Naive B cell (primary cell): ENCODE measurements at places on chromosomes 1 and 21. TPM values are rescaled to one million over a fixed set of nuclear protein-coding genes. Genes with fewer than 3 reads are reported as not detected.

DNA sequence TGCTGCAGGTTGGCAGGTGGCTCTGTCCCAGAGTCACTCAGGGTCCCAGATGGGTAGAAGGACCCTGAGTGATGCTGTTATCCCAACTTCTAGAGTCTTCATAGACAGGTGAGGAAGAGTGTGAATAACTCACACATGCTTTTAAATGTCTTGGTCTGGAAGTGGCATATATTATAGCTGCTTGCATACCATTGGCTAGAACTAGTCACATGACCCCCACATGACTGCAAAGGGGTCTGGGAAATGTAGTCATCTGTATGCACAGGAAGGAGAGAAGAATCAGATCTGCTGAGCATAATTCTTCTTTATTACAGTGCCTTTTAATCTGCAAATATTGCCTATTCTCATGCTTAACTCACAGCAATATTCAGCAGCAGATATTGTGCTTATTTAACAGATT, 28.2 kb upstream of the KLHDC7A start:
- DNase-seq = no peak
- peaks cover 4% of the 10 kb centered on the region for H3K27me3 ChIP-seq
- no peak overlapping the region for H3K27ac ChIP-seq
- no peaks in the 10 kb centered on the region for H3K36me3 ChIP-seq
- H3K4me1 ChIP-seq = no peaks in the 10 kb centered on the region
- H3K4me3 ChIP-seq = no peak overlapping the region

GRCh38 chr1:147202576-147202975, 22.6 kb downstream of the FMO5 start:
- no peaks in the 10 kb centered on the region for H3K27me3 ChIP-seq
- peak overlapping the region; percentile 5 for H3K27ac ChIP-seq
- H3K36me3 ChIP-seq = no peaks in the 10 kb centered on the region
- H3K4me1 ChIP-seq = peaks cover 38% of the 10 kb centered on the region

GRCh38 chr1:24961334-24961733, 31.3 kb upstream of the RUNX3 start:
- peaks cover 28% of the 10 kb centered on the region for H3K4me1 ChIP-seq
- H3K36me3 ChIP-seq = no peaks in the 10 kb centered on the region
- H3K27ac ChIP-seq = peak overlapping the region; percentile 75
- no peak overlapping the region for H3K4me3 ChIP-seq

DNA sequence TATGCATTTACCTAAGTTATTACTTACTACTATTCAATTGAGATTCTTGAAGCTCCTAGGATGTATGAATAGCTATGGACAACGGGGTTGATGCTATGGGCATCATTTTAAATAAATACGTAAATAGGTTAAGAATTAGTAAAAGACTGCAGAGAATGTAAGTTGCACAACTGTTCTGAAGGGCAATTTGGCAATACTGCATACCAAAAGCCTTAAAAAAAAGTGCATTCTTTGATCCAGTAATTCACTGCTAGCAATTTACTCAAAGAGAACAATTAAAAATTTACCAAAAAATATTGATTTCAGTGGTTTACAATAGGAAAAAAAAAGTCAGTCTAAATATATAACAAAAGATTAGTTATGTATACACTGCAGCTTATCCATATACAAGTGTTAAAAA, 3.5 kb downstream of the ARPC5 start:
- no peaks in the 10 kb centered on the region for H3K27me3 ChIP-seq
- no peak overlapping the region for H3K27ac ChIP-seq
- H3K4me3 ChIP-seq = no peak overlapping the region

DNA sequence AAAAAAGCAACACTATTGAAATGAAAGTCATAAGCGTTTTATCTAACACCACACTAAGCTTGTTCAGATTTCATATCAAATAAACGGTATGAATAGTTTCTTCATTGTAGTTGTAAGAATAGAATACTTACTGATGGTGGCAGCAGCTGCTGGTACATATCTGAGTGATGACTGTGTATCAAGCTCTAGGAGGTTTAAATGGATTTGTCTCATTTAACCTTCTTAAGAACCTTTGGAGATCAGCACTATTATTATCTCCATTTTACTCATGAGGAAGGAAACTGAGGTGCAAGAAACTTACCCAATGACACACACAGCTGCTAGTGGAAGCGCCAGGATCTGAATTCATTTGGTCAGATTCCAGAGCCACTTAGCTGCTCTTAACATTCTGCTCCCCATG, 104.0 kb downstream of the EIF4G3 start:
- no peak overlapping the region for H3K4me3 ChIP-seq
- no peak overlapping the region for H3K27ac ChIP-seq

GRCh38 chr21:44753357-44753756, 42.0 kb upstream of the TSPEAR start:
- no peak overlapping the region for H3K27ac ChIP-seq
- H3K27me3 ChIP-seq = peaks cover 40% of the 10 kb centered on the region
- no peak for DNase-seq
- no peak overlapping the region for H3K4me3 ChIP-seq
- H3K36me3 ChIP-seq = no peaks in the 10 kb centered on the region

DNA sequence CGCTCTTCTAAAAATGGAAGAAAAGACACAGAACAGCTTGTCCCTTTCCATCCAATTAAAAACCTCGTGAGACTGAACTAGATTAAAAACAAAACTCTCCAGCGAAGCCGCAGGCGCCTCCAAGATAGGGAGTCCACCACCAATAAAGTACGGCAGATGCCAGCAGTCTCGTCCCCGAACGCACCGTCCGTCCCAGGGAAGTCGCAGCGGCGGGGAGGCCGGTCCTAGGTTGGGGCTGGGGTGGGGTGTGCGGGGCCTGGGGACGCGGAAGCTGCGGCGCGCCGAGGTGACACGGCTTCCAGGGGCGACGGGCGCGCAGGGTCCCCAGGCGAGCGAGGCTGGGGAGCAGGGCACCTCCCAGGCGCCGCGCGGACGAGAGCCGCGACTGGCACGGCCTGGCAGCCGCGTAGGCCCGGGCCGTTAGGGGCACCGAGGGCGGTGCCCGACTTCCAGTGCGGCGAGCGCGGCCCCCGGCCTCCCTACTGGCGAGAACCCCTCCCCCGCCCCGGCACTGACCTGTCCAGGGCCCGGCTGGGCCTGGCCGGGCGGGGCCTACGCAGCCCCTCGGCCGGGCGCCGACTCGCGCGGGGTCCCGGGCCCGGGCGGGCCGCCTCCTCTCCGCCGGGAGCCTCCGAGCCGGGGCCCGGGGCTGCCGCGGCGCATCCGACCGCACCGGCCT, 28.3 kb upstream of the A3GALT2 start:
- peak; percentile 39 for DNase-seq
- peaks cover 33% of the 10 kb centered on the region for H3K4me1 ChIP-seq

DNA sequence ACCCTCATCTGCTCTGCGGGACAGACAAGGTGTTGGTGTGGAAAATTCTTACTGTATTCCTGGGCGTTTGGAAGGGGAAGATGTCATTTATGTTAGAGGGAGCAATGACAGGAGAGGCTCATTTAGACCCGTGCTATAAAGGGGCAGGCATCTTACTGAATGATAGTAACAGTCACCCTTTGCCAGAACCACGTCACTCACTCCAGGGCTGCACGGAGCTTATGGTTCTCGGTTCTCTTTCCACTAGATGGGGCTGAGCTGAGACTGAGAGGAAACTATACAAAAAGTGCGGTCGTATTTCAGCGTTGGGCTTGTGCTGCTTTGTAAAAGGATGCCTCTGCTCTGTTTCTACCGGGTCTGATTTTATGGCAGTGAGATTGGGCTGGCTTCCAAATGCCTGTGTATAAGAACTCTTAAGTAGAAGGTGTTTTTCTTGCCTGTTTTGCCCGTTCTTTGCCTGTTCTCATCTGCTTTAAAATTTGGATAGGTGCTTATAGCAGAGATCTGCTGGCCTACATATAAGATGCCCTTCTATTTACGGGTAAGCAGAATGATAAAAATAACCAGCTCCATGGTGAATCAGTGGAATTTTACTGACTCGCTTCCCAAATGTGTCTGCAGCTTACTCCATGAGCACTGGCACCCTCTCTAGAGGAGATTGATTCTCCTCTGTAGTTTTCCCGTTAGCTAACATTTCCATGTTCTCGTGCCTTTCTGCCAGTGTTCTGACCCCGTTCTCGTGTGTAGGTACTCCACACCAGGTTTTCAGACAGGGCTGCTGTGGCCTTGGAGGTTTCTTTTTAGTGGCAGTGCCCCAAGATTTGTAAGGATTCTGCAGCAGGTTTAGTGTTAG, 55.9 kb downstream of the MRPS6 start:
- peaks cover 24% of the 10 kb centered on the region for H3K36me3 ChIP-seq
- peaks cover 59% of the 10 kb centered on the region for H3K4me1 ChIP-seq
- H3K4me3 ChIP-seq = no peak overlapping the region
- peak overlapping the region; percentile 59 for H3K27ac ChIP-seq
- no peak for DNase-seq

GRCh38 chr1:104294259-104294658, 544.6 kb downstream of the AMY1C start:
- no peaks in the 10 kb centered on the region for H3K36me3 ChIP-seq
- no peak overlapping the region for H3K4me3 ChIP-seq
- DNase-seq = no peak
- H3K27ac ChIP-seq = no peak overlapping the region

DNA sequence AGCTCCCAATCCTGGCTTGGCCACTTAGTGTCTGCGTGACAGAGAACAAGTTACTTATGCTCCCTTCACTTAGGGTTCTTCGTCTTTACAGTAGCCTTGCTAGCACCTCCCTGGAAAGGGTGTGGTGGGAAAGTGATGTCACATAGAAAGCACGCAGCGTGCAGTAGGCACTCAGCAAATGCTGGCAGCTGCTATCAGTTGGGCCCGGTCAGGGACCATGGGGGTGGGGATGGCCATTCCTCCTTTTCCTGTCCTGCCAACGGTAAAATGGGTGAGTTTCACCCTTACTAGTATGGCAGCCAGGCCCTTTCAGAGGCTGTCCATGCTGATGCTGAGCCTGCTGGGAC, 6.2 kb upstream of the KCNA10 start:
- DNase-seq = no peak
- H3K4me1 ChIP-seq = peaks cover 7% of the 10 kb centered on the region
- no peak overlapping the region for H3K4me3 ChIP-seq

GRCh38 chr1:177116941-177117340, 47.6 kb downstream of the ASTN1 start:
- H3K4me3 ChIP-seq = no peak overlapping the region
- H3K4me1 ChIP-seq = no peaks in the 10 kb centered on the region
- no peak for DNase-seq
- no peaks in the 10 kb centered on the region for H3K36me3 ChIP-seq

- H3K4me3 ChIP-seq = peak overlapping the region; percentile 18
- no peaks in the 10 kb centered on the region for H3K36me3 ChIP-seq
- peaks cover 5% of the 10 kb centered on the region for H3K4me1 ChIP-seq
- no peak for DNase-seq
- no peak overlapping the region for H3K27ac ChIP-seq
These were observed 61.4 kb downstream of the CD247 start for GRCh38 chr1:167456926-167457325.

DNA sequence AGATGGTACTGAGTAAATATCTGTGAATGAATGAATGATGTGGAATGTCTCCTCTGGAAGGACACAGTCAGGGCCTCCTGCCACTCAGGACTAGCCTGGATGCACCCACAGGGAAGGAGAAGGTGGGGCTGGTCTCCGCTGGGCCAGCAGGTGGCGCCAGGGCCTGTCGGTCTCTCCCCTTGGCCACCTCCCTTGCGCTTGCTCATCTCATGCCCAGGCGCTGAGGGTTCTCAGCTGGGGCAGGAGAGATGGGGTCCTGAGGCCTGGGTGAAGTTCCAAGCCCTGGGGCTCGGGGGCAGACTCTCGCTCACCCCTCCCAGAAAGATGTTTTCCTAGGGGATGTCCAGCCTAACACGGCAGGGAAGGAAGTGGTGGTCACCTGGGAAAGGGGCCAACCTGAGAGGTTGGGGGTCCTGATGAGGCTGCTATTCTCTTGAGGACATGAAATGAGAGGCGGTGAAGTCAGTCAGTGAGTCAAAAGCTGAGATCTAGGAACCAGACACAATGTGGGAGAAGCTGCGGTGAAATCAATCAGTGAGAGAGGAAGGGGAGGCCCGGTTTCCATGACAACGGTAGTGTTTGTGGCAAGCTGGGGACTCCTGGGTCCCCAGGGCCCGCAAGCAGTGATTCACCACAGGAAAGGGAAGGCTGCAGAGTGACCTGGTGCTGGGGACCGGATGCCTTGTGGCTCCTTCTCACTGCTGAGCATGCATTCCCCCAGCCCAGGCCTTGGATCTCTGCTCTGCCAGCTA, 14.6 kb upstream of the MEX3A start:
- peak overlapping the region; percentile 76 for H3K4me3 ChIP-seq
- peak; percentile 87 for DNase-seq
- peaks cover 24% of the 10 kb centered on the region for H3K4me1 ChIP-seq
- peak overlapping the region; percentile 100 for H3K27ac ChIP-seq
- no peaks in the 10 kb centered on the region for H3K36me3 ChIP-seq

DNA sequence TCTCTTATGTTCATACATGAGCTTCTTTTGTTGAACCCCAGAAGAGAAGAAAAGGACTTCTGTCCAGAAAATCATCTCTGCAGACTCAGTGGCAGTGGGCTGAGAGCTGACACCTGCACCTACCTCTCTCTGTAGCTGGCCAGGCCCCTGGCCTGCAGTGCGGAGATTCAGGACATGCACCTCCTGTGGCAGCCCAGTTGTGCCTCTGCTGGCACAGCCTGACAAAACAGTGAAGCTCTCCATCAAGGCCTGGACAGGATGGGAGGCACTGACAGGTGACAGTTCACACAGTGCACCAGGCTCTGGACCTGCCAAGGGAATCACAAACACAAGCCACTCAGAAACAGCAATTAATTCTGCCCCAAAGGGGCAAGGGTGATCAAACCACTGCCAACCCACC, 88.8 kb downstream of the TGFBR3 start:
- H3K4me1 ChIP-seq = no peaks in the 10 kb centered on the region
- H3K27ac ChIP-seq = no peak overlapping the region
- DNase-seq = no peak

- peak overlapping the region; percentile 73 for H3K27ac ChIP-seq
- no peaks in the 10 kb centered on the region for H3K27me3 ChIP-seq
- DNase-seq = peak; percentile 34
- H3K36me3 ChIP-seq = no peaks in the 10 kb centered on the region
These were observed 16.8 kb downstream of the MAST2 start for GRCh38 chr1:45820173-45820572.

DNA sequence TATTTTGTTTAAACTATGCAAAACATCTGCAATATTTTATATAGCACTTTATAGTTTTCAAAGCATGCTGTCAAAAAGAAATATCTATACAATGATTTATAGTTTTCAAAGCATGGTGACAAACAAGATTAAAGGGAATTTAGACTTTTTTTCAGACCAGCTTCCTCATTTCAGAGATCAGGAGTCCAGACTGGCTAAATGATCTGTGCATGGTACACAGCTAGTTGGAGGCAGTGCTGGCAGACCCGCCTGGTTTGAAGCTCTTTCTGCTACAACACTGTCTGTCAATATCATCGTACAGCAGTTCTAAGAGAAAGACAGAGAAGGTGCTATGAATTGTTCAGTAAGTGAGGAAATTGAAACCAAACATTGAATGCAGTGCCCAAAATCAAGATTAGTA, 479.0 kb downstream of the PTBP2 start:
- H3K4me3 ChIP-seq = no peak overlapping the region
- no peaks in the 10 kb centered on the region for H3K27me3 ChIP-seq
- no peaks in the 10 kb centered on the region for H3K4me1 ChIP-seq
- DNase-seq = no peak
- no peak overlapping the region for H3K27ac ChIP-seq

GRCh38 chr21:33036430-33037162, 10.9 kb downstream of the OLIG2 start:
- no peaks in the 10 kb centered on the region for H3K36me3 ChIP-seq
- no peaks in the 10 kb centered on the region for H3K4me1 ChIP-seq
- peaks cover 66% of the 10 kb centered on the region for H3K27me3 ChIP-seq
- no peak overlapping the region for H3K4me3 ChIP-seq
- H3K27ac ChIP-seq = no peak overlapping the region
- DNase-seq = no peak

The TGFBR3 gene
- polyA plus RNA-seq = 0.35 TPM

The ZNF683 gene
- polyA plus RNA-seq = not detected

The RBP7 gene
- not detected for polyA plus RNA-seq

The THBS3 gene
- 2.3 TPM for polyA plus RNA-seq

The ANGPTL7 gene
- not detected for polyA plus RNA-seq

The CD1D gene
- 11.6 TPM for polyA plus RNA-seq

The CLCA1 gene
- not detected for polyA plus RNA-seq

The FYB2 gene
- polyA plus RNA-seq = not detected
